Activated CD4-positive, alpha-beta T cell treated with anti-CD3 and anti-CD28 coated beads for 36 hours (primary cell): ENCODE measurements at places on chromosomes 4 and X.

- no peak for DNase-seq
- H3K36me3 ChIP-seq, result no peaks in the 10 kb centered on the region
- no peak overlapping the region for H3K4me3 ChIP-seq
- peaks cover 48% of the 10 kb centered on the region for H3K4me1 ChIP-seq
These were observed 65.7 kb upstream of the CAMK2D start for GRCh38 chr4:113827285-113827684.

GRCh38 chrX:123324625-123325024, 140.5 kb downstream of the GRIA3 start:
- H3K27me3 ChIP-seq, result peaks cover 3% of the 10 kb centered on the region
- H3K27ac ChIP-seq, result no peak overlapping the region

- H3K27ac ChIP-seq, result peak overlapping the region; percentile 31
- no peak overlapping the region for H3K4me3 ChIP-seq
- H3K36me3 ChIP-seq, result no peaks in the 10 kb centered on the region
- DNase-seq, result peak; percentile 47
- peaks cover 55% of the 10 kb centered on the region for H3K4me1 ChIP-seq
- no peaks in the 10 kb centered on the region for H3K27me3 ChIP-seq
These were observed 83.4 kb downstream of the MSN start for GRCh38 chrX:65750674-65751469.

- H3K4me3 ChIP-seq, result no peak overlapping the region
- H3K4me1 ChIP-seq, result peaks cover 49% of the 10 kb centered on the region
- H3K27me3 ChIP-seq, result no peaks in the 10 kb centered on the region
- peak; percentile 78 for DNase-seq
- peaks cover 6% of the 10 kb centered on the region for H3K36me3 ChIP-seq
These were observed 29.2 kb downstream of the HTT-AS start for GRCh38 chr4:3044870-3045819.

DNA sequence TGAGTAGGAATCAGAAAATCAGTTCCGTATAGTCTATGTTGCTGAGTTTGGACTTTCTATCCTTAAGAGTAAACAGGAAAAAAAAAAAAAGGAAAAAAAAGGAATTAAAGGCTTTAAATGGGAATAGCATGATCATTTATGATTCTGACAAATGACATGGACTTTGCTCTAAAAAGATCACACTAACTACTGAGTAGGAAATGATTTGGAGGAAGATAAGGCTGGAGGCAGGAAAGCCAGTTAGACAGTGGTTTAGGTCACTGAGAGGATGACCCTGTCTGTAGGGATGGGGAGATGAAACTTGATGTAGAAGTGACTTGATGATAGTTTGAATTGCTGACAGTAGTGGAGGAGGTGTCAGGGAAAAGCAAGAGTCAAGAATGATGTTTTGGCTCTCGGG, 9.2 kb upstream of the JADE1 start:
- H3K4me3 ChIP-seq, result no peak overlapping the region
- H3K36me3 ChIP-seq, result no peaks in the 10 kb centered on the region

GRCh38 chrX:52585892-52586291, 68.8 kb downstream of the SSX7 start:
- H3K27me3 ChIP-seq, result peaks cover 3% of the 10 kb centered on the region
- no peak overlapping the region for H3K4me3 ChIP-seq
- H3K36me3 ChIP-seq, result no peaks in the 10 kb centered on the region
- H3K4me1 ChIP-seq, result no peaks in the 10 kb centered on the region
- H3K27ac ChIP-seq, result no peak overlapping the region
- DNase-seq, result no peak
